ENCODE measurements at places on chromosomes 5 and 9.

GRCh38 chr9:73183917-73184861 lies 32.5 kb downstream of the ANXA1 start:
- DNase-seq: peak; percentile 83

DNA sequence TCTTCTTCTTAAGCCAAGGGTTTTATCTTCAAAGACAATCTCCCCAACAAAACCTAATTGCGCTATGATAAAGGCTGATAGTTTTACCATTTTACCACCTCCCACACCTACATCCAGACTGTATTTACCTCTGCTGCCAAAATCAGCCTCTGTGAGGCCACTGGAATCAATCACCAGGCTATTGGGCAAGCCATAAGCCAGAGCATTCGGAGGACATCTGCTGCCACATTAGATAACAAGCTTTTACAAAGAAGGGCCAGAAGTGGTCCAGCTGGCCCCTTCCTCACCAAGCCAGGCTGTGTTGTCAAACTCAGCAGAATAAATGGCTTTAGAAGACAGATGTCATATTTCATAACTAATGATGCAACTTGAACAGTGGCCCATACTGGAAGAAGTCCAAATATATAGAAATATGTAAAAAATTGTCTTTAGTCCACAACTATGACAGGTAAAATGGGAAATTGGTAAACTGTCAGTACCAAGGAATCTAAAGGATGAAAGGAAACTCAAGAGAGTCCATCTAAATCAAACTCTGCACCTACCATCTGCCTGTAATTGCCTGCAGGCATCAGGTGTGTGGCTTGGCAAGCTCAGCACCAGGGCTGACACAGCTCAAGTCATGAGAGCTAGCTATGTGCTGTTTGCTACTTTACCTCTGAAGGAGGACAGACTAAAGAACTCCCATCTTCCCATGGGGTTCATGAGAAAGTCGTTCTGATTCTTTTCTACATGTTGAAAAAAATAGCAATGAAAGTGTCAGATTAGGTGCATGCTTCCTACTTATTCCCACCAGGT lies 16.1 kb downstream of the SLC45A2 start:
- peak; percentile 37 for DNase-seq

DNA sequence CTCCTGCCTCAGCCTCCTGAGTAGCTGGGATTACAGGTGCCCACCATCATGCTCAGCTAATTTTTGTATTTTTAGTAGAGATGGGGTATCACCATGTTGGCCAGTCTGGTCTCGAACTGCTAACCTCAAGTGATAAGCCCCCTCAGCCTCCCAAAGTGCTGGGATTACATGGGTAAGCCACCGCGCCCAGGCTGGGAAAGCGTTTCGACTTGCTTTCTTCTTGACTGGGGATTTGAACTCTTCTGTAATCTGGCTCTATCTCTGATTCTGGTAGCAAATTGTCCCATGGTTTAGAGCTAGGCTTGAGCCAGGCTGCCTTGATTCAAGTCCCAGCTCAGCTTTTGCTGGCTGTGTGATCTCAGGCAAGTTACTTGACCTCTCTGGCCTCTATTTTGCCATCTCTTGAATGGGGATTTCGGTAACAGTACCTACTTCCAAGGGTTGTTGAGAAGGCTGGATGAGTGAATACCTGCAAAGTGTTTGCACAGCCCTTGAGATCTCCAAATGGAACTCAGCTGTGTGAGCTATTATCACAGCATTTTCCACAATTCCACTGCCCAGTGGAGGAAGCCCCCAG lies 20.5 kb upstream of the MVB12B start:
- DNase-seq: no peak

- DNase-seq: no peak
These were observed 71.8 kb downstream of the ZNF618 start for GRCh38 chr9:113947941-113948340.

GRCh38 chr5:127920936-127921335 lies 162.6 kb upstream of the SLC12A2 start:
- no peak for DNase-seq

DNA sequence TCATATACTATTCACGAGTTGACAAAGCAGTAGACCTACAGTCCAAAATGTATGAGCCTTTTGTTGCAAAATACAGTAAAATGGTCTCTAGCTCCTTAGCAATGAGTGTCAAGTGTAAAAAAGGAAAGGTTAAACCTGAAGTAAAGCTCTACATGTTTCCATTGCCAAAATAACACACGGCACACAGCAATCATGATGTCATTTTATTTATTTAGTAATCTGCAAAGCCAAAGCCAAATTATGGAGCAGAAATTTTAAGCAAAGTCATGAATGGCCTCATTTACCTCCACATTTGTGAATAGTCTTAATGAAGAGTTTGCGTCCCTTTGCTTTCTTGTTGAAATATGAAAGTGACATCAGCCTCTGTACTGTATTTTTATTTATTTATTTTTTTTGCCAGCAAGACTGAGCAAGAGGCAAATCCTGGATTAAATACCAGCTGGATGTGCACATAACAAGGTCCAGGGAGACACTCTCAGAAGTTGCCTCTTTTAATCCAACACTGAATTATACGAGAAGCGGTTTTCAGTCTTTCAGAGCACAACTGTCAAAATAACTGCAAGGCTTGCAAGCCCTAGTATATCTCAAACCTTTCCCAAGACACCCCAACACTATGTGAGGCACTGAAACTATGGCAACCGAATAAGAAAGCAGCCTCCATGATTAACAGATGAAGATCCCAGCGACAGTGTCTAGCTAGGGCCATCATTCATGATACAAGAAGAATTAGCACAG lies 9.7 kb downstream of the SEMA6A start:
- DNase-seq: no peak
